ENCODE measurements at places on chromosomes 1 and 21. TPM values are rescaled to one million over a fixed set of nuclear protein-coding genes. Genes with fewer than 3 reads are reported as not detected.
A peak's percentile ranks its signal among the peaks of the same experiment; 100 is the strongest.

GRCh38 chr21:44943005-44943685 lies 3.3 kb downstream of the SLX9 start:
- peak; percentile 32 for DNase-seq

SLC30A2 gene
- not detected for total RNA-seq

PADI2 gene
- not detected for total RNA-seq

DNA sequence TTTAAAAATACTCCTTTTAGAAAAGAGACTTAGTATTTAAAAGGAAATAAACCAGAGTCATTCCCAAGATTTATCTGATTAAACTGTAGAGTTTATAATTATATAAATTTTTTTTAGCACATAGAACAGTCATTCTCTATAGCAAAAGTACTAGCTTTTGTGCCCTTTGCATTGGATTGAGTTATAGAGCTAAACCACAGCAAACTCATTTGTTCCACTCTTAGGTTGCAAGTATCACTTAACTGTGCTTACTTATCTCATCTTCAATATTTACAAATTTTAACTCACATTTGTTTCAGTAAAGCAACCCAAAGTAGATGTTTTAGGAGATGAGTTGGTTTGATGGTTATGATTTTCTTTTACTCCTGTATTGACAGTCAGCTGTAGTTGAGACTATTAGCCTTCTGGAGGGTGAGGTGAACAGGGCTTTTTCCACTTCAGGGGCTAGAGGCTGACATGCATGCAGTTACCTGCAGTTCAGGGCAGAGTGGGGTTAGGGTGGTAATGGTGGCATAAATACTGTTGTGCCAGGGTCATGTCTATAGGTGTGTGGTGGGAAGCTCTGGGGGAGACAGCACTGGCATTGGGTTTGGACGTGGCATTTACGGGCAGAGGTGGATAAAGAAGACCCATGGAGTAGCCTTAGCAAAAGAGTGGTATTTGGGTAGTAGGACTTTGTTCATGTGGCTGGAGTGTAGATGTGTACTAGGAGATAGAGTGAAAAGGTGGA lies 42.1 kb downstream of the DYRK1A start:
- DNase-seq, result no peak

GRCh38 chr1:108886292-108886691 lies 9.5 kb downstream of the GPSM2 start:
- no peak for DNase-seq

DNA sequence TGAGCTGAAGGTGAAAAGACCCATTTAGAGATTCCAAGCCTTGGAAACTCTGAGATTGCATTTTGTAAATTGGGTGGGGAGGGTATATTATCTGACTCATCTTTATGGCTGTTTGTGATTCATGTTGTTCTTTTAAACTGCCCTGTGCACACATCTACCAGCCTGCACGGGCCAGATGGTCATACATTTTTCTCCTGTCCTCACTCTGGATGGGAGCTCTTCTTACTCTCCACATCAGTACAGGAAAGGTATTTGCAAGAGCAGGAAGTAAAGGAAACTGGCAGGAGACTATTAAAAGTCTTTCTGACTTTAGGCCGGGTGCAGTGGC lies 14.3 kb upstream of the NMNAT2 start:
- no peak for DNase-seq
